ENCODE measurements at places on chromosomes 13 and 19.
A peak's percentile ranks its signal among the peaks of the same experiment; 100 is the strongest.

DNA sequence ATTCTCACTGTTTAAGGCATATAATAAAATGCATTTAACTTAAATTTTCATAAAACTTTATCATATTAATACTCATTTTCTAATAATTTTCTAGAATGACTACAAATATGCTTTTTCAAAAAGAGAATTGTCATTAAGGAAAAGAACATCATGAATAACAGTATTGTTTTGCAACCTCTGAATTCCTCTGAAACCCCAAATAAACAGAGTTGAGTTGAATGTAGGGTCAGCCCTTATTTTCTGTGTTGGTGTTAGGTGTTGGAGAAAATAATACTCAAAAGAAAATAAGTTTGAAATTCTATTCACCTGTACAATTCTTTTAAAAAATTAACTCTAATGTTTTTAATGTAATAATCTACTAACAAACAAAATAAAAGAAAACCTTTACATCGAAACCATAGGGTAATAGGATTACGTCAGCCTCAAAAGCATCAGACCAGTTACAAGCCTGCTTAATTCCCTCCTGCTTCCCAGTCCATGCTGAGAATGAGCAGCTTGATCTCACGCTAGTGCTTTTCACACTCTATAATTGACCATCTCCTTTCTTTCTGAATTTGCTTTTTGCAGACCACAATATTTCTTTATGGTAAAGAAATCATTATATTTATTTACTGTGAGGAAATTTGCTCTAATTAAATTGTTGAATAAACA, 160.9 kb downstream of the PCDH9 start:
- DNase-seq: no peak

GRCh38 chr13:102293723-102294122, 108.1 kb downstream of the FGF14 start:
- DNase-seq: no peak

DNA sequence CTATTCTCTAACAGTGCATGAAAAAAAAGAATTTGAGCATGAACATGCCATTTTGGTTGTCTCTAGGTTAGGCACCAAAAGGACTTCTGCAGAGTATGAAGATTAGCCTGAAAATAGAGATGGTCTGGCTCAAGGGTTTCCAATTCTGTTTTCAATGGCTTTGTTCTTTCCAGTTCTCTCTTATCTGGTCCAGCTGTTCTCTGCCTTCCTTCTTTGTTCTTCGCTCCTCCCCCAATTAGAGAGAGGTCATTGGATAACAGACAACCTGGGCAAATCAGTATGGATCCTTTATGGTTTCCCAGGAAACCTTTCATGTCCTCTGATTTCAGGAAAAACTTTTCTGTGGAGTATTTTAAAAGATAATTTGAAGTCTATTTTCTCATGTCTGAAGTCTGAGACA, 623.4 kb downstream of the PCDH17 start:
- no peak for DNase-seq

- no peak for DNase-seq
Observed at GRCh38 chr19:49581007-49581508, at the start of gene PRRG2. TSS of gene PRRG2 (plus strand) at chr19:49581316. CDS start at chr19:49583220, 1,904 bp downstream.

- no peak for DNase-seq
Observed at GRCh38 chr19:38704488-38705026, 39.7 kb downstream of the CAPN12 start.

DNA sequence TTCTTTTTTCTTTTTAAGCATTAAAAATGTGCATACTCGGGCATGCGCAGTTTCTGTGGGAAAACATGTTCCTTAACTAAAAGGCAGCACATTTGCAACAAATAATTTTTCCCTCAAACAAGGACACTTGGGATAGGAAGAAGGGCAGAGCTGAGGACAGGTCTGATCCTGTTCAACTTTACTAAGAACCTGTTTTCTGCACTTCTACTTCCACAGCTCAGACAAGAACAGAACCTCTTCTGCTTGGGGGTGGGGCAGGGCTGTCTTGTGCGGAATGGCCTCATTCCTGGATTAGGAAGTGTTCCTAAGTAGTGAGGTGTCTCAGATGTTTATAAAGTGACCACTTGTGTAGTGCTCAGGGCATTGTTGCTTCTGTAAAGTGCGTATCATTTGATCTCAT, 18.3 kb downstream of the SAFB start:
- no peak for DNase-seq

- peak; percentile 77 for DNase-seq
Observed at GRCh38 chr19:17718947-17719711, at the start of gene MAP1S. TSS of gene MAP1S (plus strand) at chr19:17719480. CDS start at chr19:17719503, 23 bp downstream.

DNA sequence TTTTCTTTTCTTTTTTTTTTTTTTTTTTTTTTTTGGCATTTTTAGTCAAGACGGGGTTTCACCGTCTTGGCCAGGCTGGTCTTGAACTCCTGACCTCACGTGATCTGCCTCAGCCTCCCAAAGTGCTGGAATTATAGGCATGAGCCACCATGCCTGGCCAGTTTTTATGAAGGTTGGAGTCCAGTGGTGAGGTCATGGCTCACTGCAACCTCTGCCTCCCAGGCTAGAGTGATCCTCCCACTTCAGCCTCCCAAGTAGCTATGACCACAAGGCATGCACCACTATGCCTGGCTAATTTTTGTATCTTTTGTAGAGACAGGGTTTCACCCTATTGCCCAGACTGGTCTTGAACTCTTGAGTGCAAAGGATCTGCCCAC, 4.2 kb downstream of the SNRPA start:
- DNase-seq: no peak

- peak; percentile 65 for DNase-seq
Observed at GRCh38 chr19:3146677-3147100, 10.9 kb downstream of the GNA15 start.

DNA sequence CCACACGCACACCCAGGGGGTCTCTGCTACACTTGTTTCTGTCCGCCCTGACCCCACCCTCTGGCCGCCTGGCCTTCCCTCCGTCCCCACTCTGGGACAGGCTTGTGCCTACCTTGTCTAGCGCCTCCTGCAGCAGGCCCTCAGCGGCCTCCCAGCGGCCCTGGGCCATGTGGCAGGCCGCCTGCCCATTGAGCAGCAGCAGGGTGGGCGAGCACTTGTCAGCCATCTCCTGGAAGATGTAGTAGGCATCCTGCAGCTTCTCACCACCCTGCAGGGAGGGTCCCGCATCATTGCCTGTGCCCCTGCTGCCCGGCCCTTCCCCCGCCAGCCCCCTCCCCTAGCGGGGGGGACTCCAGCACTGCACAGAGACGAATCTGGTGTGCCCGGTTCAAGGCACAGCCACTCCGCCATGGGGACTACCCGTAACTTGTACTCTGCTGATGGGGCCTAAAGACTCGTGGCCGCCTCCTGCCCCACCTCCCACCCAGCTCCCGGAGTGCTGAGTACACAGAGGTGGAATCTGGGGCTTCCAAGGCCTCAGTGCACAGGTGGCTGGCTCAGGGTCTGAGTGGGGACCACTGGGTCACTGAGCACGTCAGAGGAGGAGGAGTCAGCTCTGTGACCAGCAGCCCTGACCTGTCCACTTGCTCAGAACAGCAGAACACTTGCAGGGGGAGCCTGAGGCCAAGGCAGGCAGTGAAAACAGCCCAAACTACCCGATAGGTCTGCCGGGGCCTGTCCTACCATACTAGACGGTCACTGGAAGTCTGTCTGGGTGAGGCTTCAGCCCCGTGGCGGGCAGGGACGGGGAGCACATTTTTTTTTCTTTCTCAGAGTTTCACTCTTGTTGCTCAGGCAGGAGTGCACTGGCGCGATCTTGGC, 7.4 kb upstream of the CERS1 start:
- no peak for DNase-seq
